NCI-H1417 treated with DMSO at 0.1 percent for 48 hours (cell line): ENCODE measurements at places on chromosomes 3 and 15.

DNA sequence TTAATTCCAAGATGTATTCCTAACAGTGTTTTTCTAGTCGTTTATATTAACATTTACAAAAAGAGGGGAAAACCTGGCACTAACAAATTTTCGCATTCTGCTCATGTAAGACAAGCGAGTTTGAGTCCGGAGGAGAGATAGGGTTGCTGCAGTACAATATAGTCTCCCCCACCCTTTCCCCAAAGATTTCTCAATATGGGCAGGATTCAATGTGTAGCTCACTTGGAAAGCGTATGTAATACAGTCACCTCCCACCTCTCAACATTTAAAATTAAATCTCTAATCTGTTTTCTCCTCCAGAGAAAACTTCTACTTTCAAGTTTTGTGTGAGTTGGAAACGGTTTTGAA is 57.9 kb downstream of the CMSS1 start:
- no peak for DNase-seq

DNA sequence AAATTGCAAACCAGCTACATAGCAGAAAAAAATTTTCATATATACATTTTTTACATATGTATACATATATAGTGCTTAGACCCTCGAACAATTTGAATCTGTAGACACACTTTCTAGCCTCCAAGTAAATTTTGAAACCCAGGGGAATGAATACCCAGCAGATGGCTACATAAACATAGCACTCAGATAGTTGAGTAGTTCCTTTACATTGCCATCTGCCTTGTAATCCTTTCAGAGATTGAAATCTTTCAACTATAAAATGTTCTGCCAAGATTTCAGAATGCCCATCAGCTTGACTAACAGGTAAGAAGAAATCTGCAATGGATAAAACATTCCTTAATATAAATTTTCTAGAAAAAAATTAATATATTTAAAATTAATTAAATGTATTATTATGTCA is 1333.5 kb upstream of the CADM2 start:
- DNase-seq, result no peak

- no peak for DNase-seq
These were observed 84.2 kb upstream of the TBL1XR1 start for GRCh38 chr3:177281292-177282118.

GRCh38 chr3:57733790-57734189 is 22.3 kb upstream of the SLMAP start:
- DNase-seq, result no peak

DNA sequence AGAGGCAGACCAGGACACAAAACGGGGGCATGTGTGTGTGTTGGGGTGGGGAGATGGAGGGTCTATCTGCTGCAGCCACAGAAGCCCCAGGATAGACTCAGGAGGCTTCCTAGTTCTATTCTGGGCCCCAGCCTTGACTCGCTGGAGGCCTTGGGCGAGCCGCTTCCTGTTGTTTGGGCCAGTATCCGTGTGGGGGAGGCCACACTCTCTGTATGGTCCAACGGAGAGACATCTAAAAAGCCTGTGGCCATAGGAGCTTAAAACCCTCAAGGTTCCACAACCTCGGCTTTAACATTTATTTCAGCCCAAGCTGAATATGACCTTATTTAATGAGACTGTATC is 32.8 kb downstream of the POC1A start:
- DNase-seq, result no peak

- no peak for DNase-seq
These were observed 557.1 kb upstream of the CBLB start for GRCh38 chr3:106425916-106426315.

DNA sequence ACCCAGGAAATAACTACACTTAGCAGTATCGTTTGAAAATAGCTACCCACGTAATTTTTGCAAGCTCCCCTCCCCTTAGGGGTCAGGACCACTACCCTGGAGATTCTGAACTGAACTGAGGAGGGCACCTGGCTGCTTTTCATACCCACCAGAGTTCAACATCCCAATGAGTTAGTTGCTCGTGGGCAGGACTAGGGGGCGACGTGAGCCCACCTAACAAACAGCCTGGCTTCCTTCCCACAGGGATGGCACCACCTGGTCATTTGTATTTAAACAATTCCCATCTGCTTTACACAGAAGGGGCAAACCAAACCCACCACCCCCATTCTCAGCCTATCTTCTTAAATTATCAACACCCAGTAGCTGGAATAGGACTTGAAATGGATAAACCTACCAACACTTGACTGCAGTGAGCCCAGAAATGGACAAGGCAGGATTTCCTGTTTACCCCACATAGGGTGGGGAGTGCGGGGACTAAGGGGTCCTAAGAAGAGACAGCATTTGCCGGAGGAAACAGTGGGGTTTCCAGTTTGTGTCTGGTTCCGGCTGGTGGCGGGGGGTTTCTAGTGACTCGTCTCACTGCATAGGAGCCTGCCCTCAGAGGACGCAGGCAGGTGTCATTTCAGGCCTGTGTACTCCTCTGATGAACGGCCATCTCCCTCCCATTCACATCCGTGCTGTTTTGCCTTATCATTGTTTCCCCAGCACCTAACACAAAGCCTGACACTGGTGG is 11.6 kb upstream of the VGLL4 start:
- no peak for DNase-seq
